AG04449 (cell line): ENCODE measurements at places on chromosomes 2 and 18.

DNA sequence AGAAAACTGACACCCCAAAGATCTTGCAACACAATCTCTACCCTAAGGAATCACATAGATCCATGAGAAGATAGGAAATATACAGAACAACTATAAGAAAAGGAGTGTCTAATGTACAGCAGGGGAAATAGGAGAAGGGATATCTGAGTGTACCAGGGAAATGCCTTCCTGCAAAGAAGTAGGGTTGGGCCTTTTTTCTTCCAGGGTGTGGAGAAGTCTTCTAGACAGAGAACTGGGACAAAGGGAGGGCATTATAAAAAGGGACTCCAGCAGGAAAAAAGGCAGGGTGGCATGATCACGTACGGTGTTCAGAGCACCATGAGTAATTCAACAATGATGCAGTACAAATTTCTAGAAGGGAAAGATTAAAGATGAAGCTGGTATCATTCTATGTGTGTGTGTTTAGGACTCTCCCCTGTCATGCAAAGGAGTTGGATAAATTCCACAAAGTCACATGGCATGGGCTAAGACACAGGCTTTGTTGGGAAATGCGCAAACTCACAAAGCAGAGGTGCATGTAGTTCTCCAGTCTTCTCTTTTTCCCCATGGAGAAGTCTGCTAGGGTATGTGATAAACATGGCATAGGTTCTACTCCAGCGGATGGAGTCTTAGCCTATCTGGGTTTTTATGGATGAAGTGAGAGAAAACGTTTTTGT lies 6.7 kb upstream of the SEC11C start:
- no peak for DNase-seq

DNA sequence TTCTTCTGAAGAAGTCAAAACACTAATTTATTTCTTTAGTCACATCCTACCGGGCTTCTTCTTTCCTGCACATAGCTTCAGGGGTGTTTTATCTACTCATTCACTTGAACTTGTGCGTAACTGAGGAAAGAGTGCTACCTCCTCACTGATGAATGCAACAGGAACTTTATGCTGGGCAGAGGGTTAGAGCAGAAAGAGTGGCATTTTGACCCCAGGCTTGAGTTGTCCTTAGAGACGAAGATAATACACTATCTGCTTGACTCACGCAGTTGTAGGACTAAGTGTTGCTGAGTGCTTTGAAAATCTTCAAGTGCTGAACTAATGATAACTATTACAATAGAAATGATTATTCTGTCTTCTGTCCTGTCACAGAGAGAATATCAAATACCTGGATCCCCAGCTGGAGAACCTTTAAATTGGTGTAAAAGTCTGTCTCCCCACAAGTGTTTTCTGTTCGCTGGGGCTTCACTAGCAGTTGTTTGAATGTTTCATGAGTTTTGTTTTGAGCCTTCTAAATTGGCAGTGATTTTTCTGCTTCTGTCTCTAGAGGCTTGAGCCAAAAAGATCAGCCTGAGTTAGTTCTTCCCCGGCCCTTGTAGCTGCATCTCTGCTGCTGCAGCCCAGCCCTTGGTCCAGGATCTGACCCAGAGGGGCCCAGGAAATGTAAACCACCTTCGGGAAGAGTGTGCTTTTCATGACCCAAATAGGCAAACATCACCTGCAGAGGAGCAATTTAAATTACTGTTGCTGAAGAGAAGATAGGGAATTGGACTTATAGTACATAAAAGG lies 86.3 kb upstream of the LGALSL start:
- DNase-seq: no peak

- no peak for DNase-seq
These were observed 357.4 kb downstream of the RND3 start for GRCh38 chr2:150129921-150130575.

- no peak for DNase-seq
These were observed 30.4 kb downstream of the SCN7A start for GRCh38 chr2:166463640-166464039.

DNA sequence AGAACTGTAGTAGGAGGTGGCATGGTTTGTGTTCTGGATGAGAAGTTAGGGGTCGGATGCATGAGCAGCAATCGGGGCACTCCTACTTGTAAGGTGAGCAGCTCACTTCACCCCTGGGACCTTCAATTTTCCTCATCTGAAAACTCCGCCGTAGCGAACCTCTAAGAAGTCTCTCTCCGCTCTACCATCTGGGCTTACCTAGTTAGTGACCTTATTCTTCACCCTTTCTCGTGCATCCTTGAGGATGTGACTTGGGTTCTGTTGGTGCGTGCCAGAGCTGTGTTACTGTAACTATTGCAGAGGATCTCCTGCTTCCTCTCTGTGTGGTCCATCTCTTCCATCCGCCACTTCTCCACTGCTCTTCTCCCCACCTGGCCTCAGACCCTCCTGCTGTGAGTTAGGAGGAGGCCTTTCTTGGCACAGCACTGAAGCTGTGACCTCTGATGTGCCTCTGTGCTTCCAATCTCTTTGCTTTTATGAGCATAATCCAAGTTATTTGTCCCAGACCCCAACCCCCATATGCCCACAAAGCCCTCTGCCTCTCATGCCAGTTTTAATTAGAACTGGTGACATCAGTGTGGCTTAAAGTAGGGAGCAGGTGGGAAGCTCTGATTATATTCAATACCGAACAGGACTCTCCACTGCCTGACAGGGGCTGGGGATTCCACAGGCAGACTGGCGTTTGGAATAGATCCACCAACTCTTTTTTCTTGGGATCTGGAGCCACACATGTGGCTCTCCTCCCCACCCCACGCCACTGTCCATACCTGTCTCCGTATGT lies 178.4 kb downstream of the BCL2 start:
- no peak for DNase-seq

DNA sequence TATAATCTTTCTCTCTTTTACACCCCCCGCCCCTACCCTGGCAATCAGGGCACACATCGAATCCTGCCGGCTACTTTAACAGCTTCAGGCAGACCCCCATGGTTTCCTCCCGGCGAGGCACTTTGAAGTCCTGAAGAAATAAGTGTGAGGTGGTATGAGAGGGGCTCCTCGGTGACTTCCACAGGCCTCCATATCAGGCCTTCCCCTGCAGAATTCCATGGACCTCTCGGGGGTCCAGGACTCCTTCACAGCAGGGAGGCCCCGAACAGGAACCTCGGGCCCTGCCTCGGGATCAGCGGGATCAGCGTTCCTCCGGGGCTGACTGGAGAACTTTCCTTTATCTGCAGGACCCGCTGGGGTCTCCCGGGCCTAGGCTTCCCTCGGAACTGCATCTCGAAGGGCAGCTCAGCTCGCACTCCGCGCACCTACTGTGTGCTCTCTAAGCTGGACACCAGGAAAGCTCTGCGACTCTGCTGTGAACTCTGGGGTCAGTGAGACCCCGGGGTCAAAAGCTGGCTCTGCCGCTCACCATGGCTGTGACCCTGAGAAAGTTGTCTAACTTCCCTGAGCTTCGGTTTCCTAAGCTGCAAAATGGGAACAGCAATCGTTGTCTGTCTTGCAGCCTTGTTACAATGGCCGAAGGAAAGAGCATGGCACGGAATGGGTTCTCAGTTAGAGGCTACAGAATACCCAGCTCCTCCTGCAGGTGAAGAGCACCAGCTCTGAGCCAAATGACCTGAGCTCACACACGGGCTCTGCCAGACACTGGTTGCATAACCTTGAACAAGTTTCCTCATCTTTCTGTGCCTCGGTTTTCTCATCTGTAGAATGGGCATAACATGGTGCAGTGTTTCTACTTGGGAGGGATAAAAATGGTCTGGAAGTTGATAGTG lies 97.4 kb upstream of the ID2 start:
- DNase-seq: no peak

DNA sequence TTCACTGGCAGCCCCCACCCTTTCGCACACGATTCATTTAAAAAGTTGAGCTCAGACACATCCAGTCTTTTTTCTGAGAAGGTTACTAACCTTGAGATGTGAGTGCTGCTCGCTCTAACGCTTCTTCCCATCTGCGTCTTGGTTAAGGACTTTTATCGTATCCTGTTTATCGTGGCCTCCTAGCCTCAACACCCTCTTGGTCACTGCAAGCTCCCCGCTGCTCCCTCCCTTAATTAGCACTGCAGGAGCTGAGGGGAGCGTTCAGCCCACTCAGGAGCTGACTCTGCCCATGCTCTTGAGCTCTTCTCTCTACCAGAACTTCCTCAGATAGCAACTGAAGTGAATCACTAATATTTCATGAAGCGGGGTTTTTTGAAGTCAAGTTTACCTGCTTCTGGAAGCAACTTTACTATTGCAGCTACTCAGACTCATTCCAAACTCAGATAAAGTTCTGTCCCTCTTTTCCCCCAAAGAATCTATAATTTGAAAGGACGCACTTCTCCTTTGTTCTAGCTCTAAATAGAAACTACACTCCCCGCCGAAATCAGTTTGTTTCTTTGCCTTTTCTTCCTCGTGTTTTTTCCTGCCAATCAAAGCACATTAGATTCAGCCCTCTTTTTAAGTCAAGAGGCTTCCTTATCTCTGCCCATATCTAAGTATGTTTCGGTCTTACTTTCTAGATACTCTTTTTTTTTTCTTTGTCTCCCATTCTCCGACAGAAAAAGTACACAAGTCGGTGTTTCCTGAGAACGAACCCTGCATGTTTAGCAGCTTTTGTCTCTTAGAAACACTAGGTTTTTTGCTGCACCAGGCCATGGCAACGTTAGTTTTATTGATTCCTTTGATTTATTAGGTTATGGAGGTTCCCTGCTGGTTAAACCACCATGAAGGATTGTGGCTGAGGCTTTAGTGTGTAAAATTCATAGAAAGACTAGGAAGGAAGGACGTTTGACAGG lies 9.3 kb upstream of the CD226 start:
- DNase-seq: no peak

- DNase-seq: no peak
These were observed 146.4 kb downstream of the GRB14 start for GRCh38 chr2:164474873-164475272.

GRCh38 chr18:75339936-75340605 lies 87.4 kb downstream of the SMIM21 start:
- no peak for DNase-seq

- no peak for DNase-seq
These were observed 66.7 kb downstream of the FECH start for GRCh38 chr18:57519668-57520424.

DNA sequence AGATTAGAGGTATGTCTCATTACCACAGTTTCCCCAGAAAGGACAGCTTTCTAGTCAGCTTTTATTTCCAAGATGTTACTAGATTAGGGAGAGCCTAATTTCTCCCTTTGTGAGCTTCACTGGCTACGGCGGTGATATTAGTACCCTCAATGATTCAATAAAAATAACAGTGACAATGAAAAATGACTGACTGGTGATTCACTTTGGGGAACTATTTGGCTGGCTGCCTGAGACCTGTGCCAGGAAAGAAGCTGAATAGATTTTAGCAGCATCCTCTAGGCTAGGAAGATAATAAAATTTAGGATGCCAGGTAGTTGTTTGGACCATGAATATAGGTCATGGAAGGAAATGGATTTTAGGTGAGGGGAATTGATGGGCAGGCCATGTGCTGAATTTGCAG lies 178.7 kb downstream of the FMNL2 start:
- DNase-seq: no peak

DNA sequence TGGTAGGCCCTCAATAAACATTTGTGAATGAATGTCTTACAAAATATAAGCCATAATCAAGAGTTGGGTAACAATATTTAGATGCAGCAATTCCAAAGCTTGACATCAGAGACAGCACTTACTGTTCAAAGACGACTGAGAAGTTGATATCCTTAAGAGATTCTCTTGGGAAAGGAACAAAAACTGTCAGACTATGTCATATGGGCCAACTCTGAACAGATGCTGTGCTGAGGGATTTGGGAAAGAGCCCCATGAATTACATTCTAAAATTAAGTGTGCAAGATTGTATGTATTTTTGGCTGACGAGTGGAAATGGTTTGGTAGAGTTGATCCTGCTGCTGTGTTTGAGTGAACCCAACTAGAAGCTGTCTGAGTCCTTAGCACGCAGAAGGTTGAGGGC lies 250.7 kb upstream of the LINC00305 start:
- DNase-seq: no peak

GRCh38 chr2:237154082-237154638 lies 68.5 kb downstream of the COPS8 start:
- DNase-seq: no peak

DNA sequence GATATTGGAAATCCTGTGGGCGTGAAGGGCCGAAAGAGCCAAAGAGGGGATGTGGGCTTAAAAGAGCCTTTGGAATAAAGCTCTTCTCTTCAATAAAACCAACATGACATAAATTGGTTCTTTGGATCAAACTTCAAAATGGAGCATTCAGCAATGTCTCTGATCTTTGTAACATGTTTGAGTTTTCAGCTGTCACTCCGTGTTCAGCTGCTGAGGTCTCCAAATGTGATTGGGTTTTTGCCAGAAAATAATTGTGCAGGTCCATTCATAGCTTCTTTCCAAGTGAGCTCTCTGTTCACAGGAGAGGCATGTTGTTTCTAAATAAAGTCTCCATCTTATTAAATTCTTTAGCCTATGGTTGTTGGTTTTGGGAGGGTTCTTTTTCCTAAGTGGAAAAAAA lies 127.6 kb upstream of the CCDC68 start:
- DNase-seq: no peak

DNA sequence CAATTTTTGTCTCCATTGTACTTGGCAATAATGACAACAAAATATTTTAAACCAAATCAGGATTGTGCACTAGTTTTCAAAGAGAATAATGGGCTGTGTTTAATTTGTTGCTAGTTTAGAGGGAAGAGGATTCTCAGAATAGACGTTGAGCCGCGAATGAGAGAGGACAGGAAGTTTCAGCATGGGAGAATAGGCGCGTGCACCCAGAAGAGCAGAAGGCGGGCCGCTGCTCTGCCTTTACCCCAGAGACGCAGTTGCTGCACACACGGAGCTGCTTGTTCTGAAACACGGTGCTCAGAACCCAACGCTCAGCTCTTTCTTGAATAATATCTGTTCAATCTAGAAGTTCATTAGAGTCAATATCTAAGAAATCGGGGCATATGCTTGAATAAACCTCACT lies 223.4 kb downstream of the MYT1L start:
- no peak for DNase-seq

DNA sequence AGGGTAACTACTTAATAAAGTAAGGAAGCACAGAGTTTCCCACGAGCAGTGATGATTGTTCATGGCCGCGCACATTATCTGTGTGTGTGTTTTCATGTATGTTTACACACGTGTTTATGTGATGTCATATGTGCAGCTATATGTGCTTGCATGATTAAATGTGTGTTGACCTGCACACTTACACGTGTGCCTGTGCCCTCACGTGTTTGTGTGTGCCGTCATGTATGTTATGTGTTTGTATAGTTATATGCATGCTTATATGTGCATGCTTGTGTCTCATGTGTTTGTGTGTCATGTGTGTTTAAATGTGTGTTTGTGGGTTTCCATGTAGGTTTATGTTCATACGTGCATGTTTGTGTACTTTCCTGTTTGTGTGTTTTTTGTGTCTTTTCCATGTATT lies 782.3 kb downstream of the GALR1 start:
- DNase-seq: no peak

- no peak for DNase-seq
These were observed 13.9 kb upstream of the PXDN start for GRCh38 chr2:1758171-1758570.

DNA sequence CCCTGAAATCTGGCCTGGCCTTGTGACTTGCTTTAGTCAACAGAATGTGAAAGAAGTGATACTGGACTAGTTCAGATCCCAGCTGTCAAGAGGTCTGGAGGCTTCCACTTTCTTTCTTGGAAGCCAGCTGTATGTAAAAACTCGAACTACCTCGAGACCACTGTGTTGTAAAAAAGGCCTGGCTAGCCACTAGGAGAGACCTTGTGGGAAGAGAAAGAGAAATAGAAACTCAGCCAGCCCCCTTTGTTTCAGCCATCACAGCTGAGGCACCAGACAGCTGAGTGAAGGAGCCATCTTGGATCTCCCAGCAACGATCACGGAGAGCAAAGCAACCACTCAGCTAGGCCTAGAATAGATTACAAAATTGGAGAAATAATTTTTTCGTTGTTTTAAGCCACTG lies 324.9 kb upstream of the TCF4 start:
- DNase-seq: no peak
